H1 (cell line): ENCODE measurements at places on chromosomes 1 and 21. TPM values are rescaled to one million over a fixed set of nuclear protein-coding genes. Genes with fewer than 3 reads are reported as not detected.

Gene LTN1
- 21.5 and 23.5 TPM in 2 replicates for total RNA-seq

- no peaks in the 10 kb centered on the region for H3K27me3 ChIP-seq
- DNase-seq: no peak
- H3K4me1 ChIP-seq: peaks cover 22% of the 10 kb centered on the region
- no peak overlapping the region for H3K27ac ChIP-seq
Measured at GRCh38 chr1:116377541-116378529, 4.8 kb downstream of the ATP1A1 start.

- no peaks in the 10 kb centered on the region for H3K27me3 ChIP-seq
- H3K4me3 ChIP-seq: no peak overlapping the region
- H3K36me3 ChIP-seq: 0 out of 2 replicates have a peak, but pooled peaks cover 3% of the 10 kb centered on the region
Measured at GRCh38 chr21:36111238-36111637, 23.6 kb upstream of the CBR3 start.

- no peak overlapping the region for H3K4me3 ChIP-seq
- no peak overlapping the region for H3K27ac ChIP-seq
- peaks cover 2% of the 10 kb centered on the region; the same call in 1 of the 2 replicates for H3K4me1 ChIP-seq
- no peaks in the 10 kb centered on the region for H3K36me3 ChIP-seq
Measured at GRCh38 chr21:45550522-45551210, 8.4 kb upstream of the SLC19A1 start.

DNA sequence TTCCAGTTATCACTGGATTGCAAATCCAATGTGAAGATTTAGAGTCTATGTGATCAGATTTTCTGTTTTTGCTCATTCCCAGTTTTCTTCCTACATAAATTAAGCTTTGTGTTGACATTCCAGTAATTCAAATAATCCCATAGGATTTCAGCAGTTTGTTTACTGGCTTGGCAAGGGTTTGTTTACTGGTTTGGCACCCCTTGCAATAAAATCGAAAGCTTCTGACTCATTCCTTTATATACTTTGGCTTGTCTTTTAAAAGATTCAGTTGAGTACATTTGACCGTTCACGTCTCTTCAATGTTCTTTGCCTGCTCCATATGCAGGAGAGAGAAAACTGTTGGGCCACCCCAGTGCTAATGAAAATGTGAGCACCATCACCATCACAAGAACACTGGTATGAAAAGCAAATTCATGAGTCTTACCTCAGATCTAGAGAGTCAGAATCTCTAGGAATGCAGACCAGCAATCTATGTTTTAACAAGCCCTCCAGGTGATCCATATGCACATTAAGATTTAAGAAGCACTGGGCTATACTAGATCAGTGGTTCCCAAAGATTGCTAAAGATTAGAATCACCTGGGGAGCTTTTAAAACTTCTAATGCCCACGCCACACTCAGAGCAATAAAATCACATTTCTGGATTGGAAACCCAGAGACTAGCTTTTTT, 32.8 kb downstream of the ZC3H11B start:
- DNase-seq: no peak
- H3K27me3 ChIP-seq: no peaks in the 10 kb centered on the region
- no peaks in the 10 kb centered on the region for H3K36me3 ChIP-seq

DNA sequence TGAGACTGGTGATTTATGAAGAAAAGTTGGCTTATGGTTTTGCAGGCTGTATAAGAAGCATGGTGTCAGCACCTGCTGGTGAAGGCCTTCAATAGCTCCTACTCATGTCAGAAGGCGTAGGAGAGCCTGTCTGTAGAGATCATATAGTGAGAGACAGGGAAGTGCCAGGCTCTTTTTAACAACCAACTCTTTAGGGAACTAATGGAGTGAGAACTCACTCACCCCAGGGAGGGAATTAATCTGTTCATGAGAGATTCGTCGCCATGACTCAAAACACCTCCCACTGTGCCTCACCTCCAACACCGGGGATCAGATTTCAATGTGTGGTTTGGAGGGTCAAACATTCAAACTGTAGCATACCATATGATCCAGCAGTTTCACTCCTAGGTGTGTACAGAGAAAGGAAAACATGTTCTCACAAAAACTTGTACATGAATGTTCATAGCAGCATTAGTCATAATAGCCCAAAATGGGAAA, 72.6 kb downstream of the TTC3 start:
- H3K4me1 ChIP-seq: no peaks in the 10 kb centered on the region; the same call in 1 of the 2 replicates
- no peak overlapping the region for H3K4me3 ChIP-seq
- H3K27me3 ChIP-seq: no peaks in the 10 kb centered on the region
- no peak for DNase-seq
- H3K36me3 ChIP-seq: no peaks in the 10 kb centered on the region

GRCh38 chr21:46205766-46206162, 21.5 kb upstream of the SPATC1L start:
- H3K4me1 ChIP-seq: no peaks in the 10 kb centered on the region
- no peak overlapping the region for H3K4me3 ChIP-seq
- H3K27ac ChIP-seq: no peak overlapping the region
- peaks cover 39% of the 10 kb centered on the region for H3K36me3 ChIP-seq
- DNase-seq: no peak

GRCh38 chr1:2231532-2232254, 3.6 kb downstream of the SKI start:
- no peak overlapping the region for H3K27ac ChIP-seq
- H3K27me3 ChIP-seq: no peaks in the 10 kb centered on the region
- H3K4me1 ChIP-seq: peaks cover 23% of the 10 kb centered on the region
- peak overlapping the region; percentile 25; the same call in 1 of the 2 replicates for H3K4me3 ChIP-seq
- DNase-seq: peak; percentile 79

DNA sequence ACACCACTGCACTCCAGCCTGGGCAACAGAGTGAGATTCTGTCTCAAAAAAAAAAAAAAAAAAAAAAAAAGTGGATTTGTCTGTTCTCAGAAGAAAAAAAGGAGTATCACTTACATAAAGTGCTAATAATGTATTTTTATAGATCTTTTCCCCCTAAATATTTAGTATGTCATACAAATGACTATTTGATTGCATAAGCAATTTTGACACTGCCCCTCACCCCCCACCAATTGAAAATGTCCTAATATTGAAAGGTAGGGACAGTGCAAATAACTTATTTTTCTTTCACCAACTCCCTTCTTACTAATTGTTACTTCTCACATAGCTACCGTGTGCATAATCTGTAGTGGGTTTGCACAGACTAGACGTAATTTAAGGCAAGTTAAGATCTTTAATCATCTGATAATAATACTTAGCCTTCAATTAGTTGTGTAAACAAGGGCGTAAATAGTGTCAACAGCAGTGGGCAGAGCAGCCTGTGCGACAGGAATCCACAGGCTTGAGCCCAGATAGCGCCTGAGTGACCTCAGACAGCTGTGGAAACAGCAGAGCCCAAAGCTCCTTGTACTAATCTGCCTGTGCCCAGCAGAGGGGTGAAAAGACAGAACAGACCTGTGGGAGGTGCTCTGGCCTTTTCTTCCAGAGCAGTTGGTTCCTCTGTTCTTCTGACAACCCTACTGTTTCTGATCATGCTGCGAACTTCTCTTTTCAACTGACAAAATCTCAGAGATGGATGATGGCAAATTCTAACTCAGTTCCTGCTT, 4.5 kb upstream of the IER5 start:
- no peak for DNase-seq
- no peaks in the 10 kb centered on the region for H3K4me1 ChIP-seq
- no peaks in the 10 kb centered on the region for H3K36me3 ChIP-seq
- H3K27me3 ChIP-seq: peaks cover 14% of the 10 kb centered on the region
- H3K4me3 ChIP-seq: no peak overlapping the region

GRCh38 chr1:10796029-10796944, at the start of gene CASZ1:
Gene CASZ1, minus strand, starts transcription at chr1:10796646. Its CDS starts 102,757 bp downstream, at chr1:10693889.
- peaks cover 6% of the 10 kb centered on the region for H3K4me1 ChIP-seq
- peak within 1 kb of the TSS; percentile 68 for H3K4me3 ChIP-seq
- DNase-seq: peak; percentile 95
- H3K36me3 ChIP-seq: no peaks in the 10 kb centered on the region
- H3K27me3 ChIP-seq: peaks cover 9% of the 10 kb centered on the region

DNA sequence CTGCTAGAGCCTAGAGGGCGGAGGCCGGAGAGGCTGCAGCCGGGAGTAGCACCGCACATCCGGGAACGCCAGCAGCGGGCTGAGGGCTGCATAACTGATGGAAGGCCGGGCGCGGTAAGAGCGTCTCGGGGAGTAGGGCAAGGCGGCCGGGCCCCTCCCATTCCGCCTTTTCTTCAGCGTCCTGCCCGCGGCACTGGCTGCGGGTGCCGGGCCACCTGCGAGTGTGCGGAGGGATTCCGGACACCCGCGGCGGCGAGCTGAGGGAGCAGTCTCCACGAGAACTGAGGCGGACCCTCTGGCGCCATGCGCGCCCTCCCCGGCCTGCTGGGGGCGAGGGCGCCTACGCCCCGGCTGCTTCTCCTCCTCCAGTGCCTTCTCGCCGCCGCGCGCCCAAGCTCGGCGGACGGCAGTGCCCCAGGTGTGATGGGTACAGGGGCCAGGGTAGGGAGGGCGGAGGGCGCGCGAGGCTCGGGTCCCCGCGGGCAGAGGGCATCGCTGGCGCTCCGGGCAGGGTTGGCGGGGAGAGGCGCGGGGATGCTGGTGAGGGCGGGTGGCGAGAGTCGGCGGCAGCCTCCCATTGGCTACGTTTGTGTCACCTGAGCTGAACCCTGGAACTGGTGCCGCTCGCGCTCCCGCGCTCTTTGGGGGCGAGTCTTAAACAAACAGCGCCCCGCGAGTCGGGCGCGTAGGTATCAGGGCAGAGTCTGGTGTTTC, 334.4 kb downstream of the SRGAP2C start:
- H3K27ac ChIP-seq: peak overlapping the region; percentile 74
- peaks cover 4% of the 10 kb centered on the region; the same call in 1 of the 2 replicates for H3K4me1 ChIP-seq
- no peaks in the 10 kb centered on the region for H3K36me3 ChIP-seq
- H3K4me3 ChIP-seq: peak overlapping the region; percentile 76
- peak; percentile 88 for DNase-seq

DNA sequence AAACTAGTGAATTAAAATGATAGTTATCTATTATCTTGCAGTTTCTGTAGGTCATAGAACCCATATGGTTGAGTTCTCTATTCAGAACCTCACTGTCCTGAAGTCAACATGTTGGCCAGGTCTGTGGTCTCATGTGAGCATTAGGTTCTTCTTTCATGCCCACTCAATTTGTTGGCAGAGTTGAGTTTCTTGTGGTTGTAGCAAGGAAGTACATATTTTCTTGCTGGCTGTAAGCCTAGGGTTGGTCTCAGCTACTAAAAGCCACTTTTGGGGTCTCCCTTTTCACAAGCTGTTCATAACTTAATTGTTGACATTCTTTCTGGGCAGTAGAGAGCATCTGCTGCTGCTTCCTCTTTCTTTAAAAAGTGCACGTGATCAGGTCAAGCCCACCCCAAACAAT, 1165.1 kb upstream of the NCAM2 start:
- no peak for DNase-seq
- no peak overlapping the region for H3K27ac ChIP-seq
- no peaks in the 10 kb centered on the region for H3K36me3 ChIP-seq
- no peak overlapping the region for H3K4me3 ChIP-seq
- H3K27me3 ChIP-seq: no peaks in the 10 kb centered on the region
